A549 (cell line): ENCODE measurements at places on chromosomes 12 and 14. TPM values are rescaled to one million over a fixed set of nuclear protein-coding genes. Genes with fewer than 3 reads are reported as not detected.

Gene DAO
- not detected in 3 replicates for polyA plus RNA-seq

Gene TNFAIP2
- polyA plus RNA-seq: 254 to 344 TPM (median 332 TPM) in 3 replicates

Gene PMCH
- not detected in 3 replicates for polyA plus RNA-seq

Gene CLEC6A
- not detected in 3 replicates for polyA plus RNA-seq

Gene HSPA2
- polyA plus RNA-seq: 144 to 171 TPM (median 156 TPM) in 3 replicates

Gene GPR84
- polyA plus RNA-seq: 0.04 TPM in 1 of 3 replicates, not detected in the others

Gene IL22
- polyA plus RNA-seq: not detected in 3 replicates

Gene KRT72
- polyA plus RNA-seq: not detected in 3 replicates

Gene CMTM5
- polyA plus RNA-seq: not detected in 3 replicates

DNA sequence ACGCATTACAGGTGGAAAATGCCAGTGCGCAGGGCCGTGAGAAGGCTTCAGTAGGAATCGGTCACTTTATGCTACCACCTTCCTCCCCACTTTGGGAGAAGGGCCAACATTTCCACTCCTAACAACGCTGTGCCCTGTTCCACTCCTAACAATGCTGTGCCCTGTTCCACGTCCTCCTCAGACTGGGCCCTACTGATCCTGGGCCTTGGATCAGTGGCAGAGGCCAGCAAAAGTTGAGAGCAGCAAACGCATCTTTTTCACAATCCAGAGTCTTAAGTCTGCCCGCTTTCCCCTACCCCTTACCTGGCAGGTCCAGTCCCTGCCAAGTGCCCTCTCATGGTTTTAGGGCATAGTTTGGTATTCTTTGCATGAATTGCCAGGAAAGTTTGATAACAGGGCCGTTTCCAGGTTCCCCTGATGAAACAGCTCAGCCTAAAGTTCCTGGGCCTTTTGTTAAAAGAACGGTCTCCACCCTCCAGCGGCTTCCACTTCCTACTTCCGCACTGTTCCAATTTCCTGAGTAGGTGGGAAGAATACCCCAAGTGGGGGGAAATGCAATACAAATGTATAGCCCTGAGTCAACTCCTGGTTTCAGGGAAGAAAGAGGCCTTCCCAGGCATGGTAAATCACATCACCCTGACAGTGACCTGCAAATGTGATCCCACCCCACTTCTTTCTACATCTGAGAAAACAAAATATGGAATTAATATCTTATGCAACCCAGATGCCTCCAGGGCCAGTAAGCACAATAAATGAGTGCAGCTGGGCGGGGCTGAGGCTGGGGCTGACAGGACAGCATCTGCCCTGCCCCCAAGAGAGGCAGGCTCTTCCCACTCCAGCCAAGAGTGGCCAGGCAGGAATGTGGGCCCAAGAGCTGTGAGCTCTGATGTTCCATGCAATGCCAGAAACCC is 15.0 kb downstream of the KCTD10 start:
- DNase-seq: peak; percentile 65

DNA sequence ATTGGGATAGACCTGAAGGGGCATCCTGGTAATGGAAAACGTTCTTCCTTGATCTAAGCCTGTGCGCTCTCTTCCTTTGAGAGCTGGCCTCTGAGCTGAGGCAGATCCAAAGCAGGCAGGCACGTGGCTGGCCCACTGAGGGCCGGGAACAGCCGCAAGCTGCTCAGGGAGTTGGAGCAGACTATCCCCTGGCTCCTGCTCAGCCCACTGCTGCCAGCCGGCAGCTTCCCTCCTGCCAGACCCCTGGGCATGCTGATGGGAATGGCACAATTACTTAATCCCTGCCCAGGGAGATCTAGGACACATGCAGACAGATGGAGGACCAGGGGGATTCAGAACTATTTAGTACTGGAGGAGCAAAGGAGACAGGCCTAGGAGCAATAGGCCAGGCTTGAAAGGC is 14.4 kb downstream of the NEUROD4 start:
- no peak for DNase-seq

- DNase-seq: no peak
These were observed 209.1 kb downstream of the TTC7B start for GRCh38 chr14:90607141-90607540.

- no peak for DNase-seq
These were observed 412.5 kb downstream of the CCDC91 start for GRCh38 chr12:28602786-28603185.

GRCh38 chr12:15772405-15773018 is 16.7 kb downstream of the EPS8 start:
- DNase-seq: peak; percentile 45

- no peak for DNase-seq
These were observed 69.8 kb downstream of the EML1 start for GRCh38 chr14:99863059-99863458.

- no peak for DNase-seq
These were observed 26.7 kb downstream of the TOGARAM1 start for GRCh38 chr14:44988694-44989093.

DNA sequence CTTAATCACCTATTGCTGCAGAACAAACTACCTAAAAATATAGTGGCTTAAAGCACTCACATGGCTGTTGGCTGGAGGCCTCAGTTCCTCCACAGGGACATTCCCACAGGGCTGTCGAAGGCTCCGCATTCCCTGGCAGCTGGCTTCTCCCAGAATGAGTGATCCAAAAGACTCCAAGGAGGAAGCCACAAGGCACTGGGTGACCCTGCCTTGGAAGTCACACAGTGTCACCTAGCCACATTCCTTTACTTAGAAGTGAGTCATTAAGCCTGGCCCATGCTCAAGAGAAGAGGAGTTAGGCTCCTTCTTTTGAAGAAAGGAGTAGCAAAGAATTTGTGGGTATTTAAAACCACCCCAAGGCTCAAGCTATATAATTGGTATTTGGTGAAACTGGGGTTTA is 63.9 kb upstream of the MAP1LC3B2 start:
- peak; percentile 47 for DNase-seq

- DNase-seq: no peak
These were observed 6.7 kb downstream of the FAM222A start for GRCh38 chr12:109720152-109720856.

GRCh38 chr12:47651368-47652254 is 54.2 kb downstream of the RPAP3 start:
- peak; percentile 32 for DNase-seq
